HEK293T (cell line): ENCODE measurements at places on chromosomes 16 and 17.
A peak's percentile ranks its signal among the peaks of the same experiment; 100 is the strongest.

DNA sequence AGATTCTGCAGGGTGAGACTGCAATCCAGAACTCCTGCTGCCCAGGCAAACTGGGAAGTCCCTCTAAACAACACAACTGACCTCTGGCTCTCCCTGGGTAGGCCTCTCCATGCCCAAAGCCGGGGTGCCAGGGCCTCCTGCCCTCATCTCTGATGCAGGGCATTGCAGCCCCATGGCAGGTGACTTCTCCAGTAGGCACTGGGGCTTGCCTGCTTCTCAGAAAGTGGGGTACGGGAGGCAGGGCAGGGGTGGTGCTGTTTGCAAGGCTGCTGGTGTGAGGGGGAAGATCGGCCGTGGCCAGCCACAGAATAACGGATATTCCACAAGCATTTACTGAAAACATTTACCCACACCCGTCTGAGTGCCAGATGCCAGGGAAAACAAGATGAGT lies 4.1 kb upstream of the GPRC5C start:
- DNase-seq = no peak

- peak; percentile 6 for DNase-seq
These were observed 387.5 kb upstream of the HSBP1 start for GRCh38 chr16:83420206-83420760.

GRCh38 chr16:58459344-58460218 lies 40.4 kb upstream of the NDRG4 start:
- no peak for DNase-seq

GRCh38 chr16:87411375-87412271 lies 19.5 kb downstream of the MAP1LC3B start:
- no peak for DNase-seq

DNA sequence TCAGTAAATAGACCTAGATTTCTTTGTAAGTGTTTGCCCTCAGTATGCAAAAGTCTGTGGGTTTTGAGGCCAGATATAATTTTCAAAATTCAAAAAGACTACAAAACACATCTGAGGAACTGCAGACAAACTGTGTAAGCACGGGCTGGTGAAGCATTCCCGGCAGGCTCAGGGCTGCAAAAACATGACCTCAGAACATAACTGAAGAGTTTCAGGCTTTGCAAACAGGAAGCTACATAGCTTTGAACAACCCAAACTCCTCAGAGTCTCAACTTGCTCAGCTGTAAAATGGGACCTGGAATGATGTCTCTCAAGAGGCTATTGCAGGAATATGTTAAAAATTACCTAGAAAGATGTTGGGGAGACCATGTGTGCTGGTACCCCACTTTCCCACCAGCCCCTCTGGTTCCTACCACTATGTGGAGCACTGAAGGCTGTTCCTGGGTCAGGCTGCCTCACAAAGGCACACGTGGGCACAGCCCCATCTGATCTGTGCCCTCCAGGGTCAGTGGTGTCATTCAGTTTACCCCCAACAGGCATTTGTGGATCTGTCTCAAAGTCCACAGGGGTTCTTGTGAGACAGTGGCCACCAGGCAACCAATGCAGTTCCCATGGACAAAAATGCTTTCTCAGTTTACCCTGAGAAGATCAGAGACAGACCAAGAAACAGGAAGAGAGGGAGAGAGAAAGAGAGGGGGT lies 72.9 kb downstream of the CREBBP start:
- DNase-seq = no peak

- no peak for DNase-seq
These were observed 206.4 kb downstream of the ZFHX3 start for GRCh38 chr16:72841506-72841905.

- no peak for DNase-seq
These were observed 190.0 kb downstream of the RAB11FIP4 start for GRCh38 chr17:31581491-31581890.

DNA sequence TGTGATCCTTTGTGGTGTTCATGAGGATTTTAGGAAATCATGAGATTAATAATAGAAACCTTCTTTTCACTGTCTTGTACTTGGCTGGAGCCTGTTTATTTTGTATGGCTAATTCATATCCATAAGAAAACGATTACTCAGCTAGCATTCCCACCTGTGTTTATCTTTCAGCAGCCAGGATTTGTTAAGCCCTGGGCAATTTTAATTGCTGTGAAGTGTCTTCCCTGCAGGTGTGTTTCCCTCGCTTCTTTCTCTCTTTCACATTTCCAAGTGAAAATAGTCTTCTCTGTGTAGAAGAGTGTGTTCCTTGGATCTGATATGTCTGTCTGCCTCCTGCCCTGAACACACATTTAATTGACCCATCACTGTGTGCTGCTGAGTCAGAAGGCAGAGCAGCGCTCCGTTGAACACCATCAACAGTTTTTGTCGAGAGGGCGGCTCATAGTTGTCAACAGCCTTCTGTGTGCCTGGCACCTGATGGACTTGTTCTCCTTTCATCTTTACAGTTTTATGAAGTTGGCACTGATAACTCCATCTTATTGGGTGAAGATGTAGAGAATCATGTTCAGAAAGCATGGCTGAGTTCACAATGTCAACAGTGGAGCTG lies 83.2 kb downstream of the SPECC1 start:
- no peak for DNase-seq

DNA sequence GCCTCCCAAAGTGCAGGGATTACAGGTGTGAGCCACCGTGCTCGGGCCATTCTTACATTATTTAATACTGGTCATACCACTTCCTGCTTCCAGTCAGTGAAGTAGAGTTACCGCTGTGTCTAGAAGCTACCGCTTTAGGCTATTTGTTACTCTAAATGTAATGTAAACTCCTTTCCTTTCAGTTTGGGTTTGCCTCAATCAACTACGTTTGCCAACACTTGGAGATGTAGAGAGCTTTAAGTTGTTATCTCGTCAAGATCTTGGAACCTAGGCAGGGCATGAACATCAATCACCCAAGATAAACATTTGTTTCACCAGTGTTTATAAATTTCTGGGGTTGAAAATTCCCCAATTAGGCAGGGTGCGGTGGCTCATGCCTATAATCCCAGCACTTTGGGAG lies 275.9 kb downstream of the STX8 start:
- DNase-seq = no peak

- DNase-seq = no peak
These were observed 1.7 kb upstream of the MRPL12 start for GRCh38 chr17:81701288-81702071.

GRCh38 chr16:81831722-81832126 lies 52.6 kb downstream of the PLCG2 start:
- DNase-seq = no peak

- DNase-seq = no peak
These were observed 25.1 kb upstream of the CCNF start for GRCh38 chr16:2404099-2404498.
